ENCODE measurements at places on chromosomes 11 and 22.

DNA sequence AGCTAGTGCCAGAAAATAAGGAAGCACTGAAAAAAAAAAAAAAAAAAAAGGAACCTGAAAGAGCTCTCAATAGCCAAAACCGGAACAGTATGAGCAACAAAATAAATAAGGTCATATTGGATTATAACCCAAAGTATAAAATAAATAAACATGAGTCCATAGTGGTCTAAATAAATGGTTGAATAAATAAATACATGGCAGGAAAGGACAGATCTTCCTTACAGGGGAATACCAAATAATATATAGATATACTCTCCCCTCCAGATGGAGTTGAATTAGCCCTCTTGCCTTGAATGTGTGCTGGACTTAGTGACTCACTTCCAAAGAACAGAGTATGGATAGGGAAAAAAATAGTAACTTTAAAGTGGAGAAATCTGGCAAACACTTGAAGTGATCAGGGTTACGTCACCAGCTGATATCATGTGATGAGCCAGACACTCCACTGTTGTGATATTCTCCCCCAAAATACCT lies 14.3 kb upstream of the ARRB1 start:
- DNase-seq, result no peak

DNA sequence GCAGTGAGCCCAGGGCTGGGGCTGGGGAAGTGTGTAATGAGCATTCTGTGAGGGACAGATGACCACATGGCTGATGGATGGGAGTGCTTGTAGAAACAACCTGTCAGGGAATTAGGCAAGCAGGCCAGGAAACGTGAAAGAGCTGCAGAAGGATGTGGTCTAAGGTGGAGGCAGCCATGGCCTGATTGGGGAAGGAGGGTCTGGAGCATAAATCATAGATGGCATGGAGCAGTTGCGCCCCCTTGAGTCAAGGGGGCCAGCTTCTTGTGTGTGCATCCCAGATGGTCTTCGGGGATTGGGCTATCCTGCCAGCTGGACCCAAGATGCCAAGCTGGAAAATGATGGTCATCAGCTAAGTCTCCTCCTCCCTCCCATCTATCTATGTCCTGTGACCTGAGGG lies 119.4 kb upstream of the CLPB start:
- DNase-seq, result no peak

- no peak for DNase-seq
These were observed 21.2 kb downstream of the LGR4 start for GRCh38 chr11:27451244-27451965.

DNA sequence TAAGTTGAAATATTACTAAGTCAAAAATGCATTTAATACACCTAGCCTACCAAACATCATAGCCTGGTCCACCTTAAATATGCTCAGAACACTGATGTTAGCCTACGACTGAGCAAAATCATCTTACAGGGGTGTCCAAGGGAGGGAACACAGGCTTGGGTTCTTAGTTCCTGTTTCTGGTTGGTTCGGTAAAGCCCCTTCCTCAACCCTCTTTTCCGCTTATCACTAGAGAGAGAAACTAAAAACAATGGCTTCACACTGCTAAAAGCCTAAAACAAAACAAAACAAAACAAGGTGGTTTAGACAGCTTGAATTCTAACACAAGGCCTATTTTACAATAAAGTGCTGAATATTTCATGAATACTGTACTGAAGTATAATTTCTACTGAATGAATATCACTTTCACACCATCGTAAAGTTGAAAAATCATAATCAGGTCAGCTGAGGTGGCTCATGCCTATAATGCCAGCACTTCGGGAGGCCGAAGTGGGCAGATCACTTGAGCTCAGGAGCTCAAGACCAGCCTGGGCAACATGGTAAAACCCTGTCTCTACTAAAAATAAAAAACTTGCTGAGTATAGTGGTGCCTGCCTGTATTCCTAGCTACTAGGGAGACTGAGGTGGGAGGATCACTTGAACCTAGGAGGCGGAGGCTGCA lies 118.0 kb downstream of the SIK3 start:
- DNase-seq, result no peak

- DNase-seq, result no peak
These were observed 18.3 kb downstream of the SBF2 start for GRCh38 chr11:10275714-10276113.

DNA sequence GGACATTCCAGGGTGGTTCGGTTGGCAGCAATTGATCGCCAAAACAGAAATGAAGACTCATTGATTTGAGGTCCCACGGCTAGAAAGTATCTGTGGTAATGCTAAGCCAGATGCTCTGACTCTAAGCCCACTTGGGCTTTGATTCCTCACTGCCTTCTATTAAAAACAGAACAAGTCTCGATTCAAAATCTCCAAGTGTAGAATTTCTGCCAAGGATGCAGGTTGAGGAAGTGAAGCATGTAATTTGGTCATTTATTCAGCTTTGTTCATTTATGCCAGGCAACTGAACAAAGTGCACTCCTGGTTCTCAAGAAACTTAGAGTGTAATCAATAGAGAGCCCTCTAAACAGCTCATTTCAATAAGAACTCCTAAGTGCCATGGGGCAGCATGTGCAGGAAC lies 2.3 kb upstream of the CEP295 start:
- no peak for DNase-seq

GRCh38 chr11:31936312-31936711 lies 125.2 kb upstream of the PAX6 start:
- DNase-seq, result no peak

GRCh38 chr11:101759771-101760450 lies 154.9 kb upstream of the CEP126 start:
- no peak for DNase-seq

DNA sequence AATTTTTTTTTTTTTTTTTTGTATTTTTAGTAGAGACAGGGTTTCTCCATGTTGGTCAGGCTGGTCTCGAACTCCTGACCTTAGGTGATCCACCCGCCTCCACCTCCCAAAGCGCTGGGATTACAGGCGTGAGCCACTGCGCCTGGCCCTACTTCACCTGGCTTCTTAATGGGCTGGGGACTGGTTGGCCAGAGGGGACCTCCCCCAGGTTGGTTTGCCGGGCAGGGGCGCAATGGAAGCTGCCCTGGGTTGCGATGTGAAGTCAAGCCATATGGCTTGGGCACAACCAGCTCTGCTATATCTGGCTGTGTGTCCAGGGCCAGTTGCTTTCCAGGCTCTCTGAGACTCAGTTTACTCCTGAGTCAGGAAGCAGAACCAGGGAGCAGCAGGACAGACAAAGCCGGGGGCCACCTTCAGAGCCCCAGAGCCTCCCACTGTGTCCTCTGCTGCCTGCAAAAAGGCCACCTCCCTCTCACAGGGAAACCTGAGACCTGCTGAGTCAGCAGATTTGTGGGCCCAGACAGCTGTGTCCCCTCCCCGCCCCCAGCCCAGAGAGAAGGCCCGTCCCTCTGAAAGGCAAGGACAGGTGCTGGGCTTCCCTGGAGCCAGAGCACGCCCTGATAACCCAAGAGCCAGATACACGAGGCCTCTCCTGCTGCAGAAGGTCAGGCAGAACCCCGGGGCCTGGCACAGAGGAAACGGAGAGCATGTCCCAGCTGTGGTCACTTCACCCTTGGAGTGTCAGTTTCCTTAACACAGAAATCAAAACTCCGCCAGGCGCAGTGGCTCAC lies 29.2 kb upstream of the DAGLA start:
- no peak for DNase-seq

Data from stimulated activated CD4-positive, alpha-beta T cell treated with anti-CD3 and anti-CD28 coated beads, Interleukin-4, amount 100 ng/mL, for 1 hour (primary cell).